Epithelial cell of prostate (primary cell): ENCODE measurements at places on chromosomes 2 and 18.

DNA sequence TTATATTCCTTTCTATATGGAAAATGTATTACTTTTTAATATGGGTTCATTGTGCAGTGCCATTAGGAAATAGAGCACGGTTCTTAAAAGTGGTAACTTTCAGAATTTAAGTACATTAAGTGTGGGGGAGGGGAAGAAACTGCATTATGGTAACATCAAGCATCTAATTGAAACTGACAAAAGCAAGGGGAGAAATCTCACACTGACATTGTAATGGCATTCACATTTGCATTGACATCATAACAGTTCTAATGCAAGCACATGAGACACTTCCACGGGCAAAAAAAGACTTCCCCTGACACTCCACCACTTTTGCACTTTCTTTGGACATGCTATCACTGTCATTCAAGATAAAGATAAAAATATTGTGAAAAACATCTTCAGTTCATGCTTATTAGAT is 431.3 kb upstream of the SMIM21 start:
- no peak for DNase-seq

- DNase-seq: peak; percentile 99
Measured at GRCh38 chr18:60053747-60054304, 154.0 kb downstream of the PMAIP1 start.

GRCh38 chr2:30631051-30631671 is 176.1 kb downstream of the CAPN13 start:
- DNase-seq: no peak

DNA sequence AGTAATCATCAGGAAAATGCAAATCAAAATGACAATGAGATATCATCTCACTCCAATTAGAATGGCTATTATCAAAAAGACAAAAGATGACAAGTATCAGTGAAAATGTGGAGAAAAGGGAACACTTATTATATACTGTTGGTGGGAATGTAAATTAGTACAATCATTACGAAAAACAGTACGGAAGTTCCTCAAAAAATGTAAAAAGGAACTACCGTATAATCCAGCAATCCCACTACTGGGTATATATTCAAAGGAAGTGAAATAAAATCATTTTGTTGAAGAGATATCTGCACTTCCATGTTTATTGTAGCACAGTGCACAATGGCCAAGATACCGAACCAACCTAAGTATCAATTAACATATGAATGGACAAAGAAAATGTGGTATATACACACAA is 52.4 kb upstream of the TEX51 start:
- DNase-seq: no peak

DNA sequence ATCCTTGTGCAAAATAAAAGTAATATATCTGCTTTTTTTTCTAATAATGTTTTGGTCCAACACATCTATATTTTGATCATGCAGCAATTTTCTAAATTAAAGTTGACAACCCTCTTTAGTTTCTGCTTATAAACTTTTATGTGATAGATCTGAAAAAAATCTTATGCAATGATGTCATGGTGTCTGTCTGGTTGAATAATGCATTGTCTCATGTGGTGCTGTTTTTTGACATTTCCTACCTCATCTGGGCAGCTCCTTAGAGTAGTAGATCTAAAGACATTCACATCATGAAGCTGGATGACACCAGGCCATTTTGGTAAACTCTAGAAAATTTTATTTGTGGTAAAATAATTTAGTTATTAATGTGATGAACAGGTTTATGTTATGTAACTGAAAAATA is 106.8 kb upstream of the FN1 start:
- DNase-seq: no peak

DNA sequence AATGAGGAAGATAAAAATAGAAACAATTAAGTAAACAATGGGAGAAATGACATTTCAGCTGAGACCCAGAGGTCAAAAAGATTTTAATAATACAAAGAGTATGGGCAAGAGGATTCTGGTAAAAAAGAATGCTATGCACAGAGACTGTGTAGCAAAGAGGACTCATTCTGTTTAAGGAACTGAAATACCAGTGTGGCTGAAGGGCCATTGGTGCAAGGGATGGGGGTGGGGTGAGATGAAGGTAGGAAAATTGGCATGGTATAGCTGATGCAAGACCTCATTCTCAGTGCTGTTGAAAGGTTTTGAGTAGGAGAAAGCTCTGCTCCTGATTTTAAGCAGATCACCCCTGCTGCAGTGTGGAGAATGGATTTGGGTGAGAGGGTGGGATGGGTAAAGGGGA is 10.8 kb downstream of the GALNT1 start:
- DNase-seq: no peak

- no peak for DNase-seq
Measured at GRCh38 chr18:62461591-62461990, 61.2 kb upstream of the ZCCHC2 start.

- no peak for DNase-seq
Measured at GRCh38 chr2:207072571-207072970, 93.2 kb downstream of the KLF7 start.

- DNase-seq: no peak
Measured at GRCh38 chr2:74071426-74071825, 76.3 kb downstream of the BOLA3 start.

GRCh38 chr2:181380581-181380980 is 76.6 kb upstream of the ITGA4 start:
- no peak for DNase-seq

DNA sequence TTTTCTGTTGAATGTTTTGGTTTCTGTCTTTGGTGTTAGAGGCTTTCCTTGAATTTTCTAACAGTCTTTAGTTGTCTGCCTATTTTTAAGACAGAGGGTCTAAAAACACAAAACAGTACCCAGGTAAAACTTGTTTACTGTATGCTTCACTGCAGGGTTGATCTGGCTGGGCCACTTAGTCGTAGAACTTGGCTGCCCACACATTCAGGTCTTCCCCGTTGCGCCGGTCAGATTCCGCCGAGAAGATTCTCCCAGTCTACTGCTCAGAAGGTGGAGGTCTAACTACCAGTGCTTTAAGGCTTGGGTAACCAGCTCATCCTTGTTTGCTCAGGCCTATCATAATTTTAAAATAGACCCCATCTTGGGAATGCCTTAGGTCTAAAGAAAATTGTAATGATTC is 24.6 kb upstream of the DNAH6 start:
- DNase-seq: no peak

DNA sequence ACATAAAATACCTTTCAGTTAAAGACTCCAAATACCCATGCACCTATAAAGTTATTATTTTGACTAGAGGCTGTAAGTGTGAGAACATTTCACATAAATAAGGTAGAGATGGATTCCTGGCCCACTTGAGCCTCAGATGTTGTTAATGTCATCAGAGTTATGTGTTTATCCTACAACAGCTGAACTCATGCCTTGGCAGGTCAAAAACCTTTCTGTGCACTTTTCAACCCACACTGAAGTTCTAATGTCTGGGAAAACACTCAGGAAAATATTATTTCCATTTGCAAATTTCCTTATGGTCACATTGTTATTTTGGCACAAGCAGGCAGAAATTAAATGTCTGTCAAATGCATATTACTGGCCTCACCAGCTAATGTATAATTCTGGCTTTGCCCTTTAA is 209.2 kb downstream of the LNPK start:
- DNase-seq: no peak

- DNase-seq: no peak
Measured at GRCh38 chr2:18605115-18605514, 15.7 kb upstream of the NT5C1B start.

DNA sequence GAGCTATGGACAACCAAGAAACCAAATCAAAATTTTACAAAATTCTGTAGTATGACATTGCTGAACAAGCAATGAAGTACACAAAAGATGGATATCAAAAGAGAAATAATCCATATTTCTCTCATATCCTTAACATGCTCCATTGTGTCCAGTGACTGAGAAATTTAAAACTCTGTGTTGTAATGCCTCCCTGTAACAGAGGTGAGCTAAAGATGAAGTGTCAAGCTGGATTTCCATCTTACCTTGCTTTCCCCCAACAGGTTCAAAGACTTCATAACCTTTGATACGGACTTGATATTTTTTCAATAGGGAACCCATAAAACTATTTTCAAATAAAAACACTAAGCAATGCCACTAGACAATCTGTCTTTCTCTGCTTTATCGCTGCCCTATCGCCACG is 95.7 kb upstream of the SERTAD2 start:
- no peak for DNase-seq

DNA sequence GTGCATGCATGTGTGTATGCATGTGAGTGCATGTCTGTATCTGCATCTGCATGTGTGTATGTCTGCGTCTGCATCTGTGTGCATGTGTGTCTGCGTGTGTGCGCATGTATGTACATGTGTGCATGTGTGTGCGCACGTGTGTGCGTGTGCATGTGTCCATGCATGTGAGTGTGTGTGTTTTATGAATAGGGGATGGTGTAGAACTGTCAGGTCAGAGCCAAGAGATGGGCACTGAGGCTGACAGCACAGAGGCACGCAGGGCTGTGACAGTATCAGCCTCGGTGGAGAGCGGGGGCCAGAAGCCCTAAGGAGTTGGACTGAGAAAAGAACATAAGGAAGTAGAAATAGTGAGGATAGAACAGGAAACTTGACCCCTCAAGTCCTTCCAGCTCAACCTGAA is 494.0 kb upstream of the MYT1L start:
- DNase-seq: no peak

DNA sequence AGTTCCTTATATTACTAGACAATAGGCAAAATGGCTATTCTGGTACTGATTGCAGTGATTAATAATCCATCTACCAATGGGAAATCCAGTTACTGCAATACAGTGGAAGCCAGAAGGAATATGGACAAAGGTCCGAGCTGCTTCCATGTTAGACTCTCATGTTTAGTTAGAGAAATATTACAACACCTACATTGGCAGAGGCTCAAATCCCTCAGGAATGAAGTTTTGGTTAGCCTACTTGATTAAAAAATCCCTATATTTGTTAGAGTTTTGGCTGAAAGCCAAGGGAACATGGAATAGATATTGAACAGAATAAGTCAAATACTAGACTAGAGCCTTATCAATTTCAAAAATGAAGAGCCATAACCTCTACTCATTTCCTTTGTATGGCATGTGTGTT is 48.5 kb downstream of the ARL6IP6 start:
- no peak for DNase-seq

DNA sequence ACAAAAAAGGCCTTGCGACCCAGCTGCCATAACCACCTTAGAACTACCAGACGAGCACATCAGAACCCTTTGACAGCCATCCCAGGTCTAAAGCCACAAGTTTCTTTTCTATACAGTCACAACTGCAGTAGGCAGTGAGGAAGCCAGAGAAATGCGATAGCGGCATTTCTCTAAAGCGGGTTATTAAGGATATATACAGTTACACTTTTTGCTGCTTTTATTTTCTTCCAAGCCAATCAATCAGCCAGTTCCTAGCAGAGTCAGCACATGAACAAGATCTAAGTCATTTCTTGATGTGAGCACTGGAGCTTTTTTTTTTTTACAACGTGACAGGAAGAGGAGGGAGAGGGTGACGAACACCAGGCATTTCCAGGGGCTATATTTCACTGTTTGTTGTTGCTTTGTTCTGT is 48.8 kb downstream of the FEZ2 start:
- DNase-seq: no peak

- DNase-seq: no peak
Measured at GRCh38 chr2:42830922-42831574, 38.7 kb upstream of the HAAO start.

DNA sequence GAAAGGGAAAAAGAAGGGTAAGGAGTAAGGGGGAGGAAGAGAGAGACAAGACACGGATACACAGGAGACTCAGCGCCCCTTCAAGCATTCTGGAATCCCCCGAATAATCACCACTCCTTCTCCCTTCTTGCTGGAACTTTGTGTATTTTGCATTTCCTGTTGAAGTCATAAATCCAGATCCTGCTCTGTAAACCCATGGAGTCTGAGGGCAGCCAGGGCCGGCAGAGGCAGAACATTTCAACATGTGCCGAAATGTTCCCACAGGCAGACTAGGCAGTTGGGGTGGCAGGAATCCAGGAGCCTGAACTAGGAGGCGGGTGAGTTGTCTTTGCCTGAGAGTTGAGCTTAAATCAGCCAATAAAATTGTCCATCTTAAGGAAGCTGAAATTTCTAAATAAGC is 193.1 kb downstream of the SH3RF3 start:
- no peak for DNase-seq

DNA sequence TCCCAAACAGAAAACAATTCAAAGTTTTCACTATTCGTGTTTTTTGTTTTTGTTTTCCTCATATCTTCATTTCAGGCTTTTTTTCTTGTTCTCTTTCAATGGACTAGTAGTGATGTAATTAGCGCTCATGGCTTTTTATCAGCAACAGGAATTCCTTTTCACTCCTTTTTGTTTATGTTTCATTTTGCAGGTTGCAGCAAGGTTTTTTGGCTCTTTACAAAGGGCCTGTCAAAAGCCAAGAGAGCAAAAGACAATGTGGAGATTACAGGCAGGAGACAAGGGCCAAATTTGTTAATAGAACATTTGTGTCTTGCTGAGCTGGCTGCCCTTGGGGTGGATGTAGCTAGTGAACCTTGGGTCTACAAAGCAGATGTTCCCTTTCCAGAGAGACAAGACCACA is 467.4 kb upstream of the CDH20 start:
- DNase-seq: no peak

DNA sequence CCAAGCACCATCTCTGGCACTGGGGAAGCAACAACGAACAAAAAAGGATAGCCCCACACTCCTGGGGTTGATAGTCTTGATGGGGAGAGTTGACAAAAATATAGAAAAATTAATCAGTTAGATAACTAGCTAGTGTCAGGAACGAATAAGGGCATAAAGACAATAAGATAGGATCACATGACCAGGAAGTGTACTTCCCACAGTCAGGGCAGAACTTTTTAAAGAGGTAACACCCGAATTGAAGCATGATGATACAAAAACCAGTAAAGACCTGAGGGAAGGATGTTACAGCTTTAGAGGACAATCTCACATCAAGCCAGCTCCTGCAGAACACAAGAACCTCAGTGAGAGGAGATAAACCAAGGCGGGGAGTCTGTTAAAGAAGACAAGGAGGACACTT is 295.4 kb upstream of the CRIM1 start:
- no peak for DNase-seq

- DNase-seq: no peak
Measured at GRCh38 chr2:113723411-113723810, 33.0 kb downstream of the SLC35F5 start.

DNA sequence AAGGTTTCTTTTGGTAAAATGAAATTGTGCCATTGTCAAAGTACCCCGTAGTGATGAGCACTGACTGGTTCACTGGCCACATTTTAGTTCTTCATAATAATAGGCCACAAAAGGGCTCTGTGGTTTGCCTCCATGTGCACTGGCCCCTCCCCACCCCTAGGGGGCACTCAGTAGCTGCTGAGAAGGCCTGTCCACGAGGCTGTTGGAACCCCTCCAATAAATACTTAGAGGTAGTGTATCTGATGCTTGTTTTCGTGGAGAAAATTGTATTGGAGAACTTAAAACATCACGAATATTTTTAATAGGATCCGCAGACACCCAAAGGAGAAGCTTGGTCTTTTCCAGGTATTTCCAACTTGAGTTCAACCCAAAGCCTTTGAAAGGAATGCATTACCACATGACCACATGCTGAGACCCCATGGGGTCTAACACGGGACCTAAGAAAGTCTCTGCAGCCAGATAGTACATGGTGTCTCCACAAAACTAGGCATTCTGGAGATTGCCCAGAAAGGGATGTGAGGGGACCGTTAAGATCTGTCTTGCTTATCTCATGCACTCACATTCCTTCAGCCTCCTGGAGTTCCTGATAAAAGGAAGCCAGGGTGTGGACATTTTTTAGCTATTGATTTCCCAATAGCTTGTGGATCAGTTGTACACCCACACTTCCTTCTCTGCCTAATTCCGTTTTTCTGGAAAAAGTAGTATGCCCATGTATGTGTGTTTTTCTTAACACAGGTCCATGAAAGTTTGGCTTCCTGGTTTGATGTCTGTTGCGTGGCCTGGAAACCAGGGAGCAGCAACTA is 28.5 kb upstream of the NOSTRIN start:
- DNase-seq: no peak

GRCh38 chr2:64625299-64626145 is 28.2 kb downstream of the SERTAD2 start:
- DNase-seq: no peak
